ENCODE measurements at places on chromosomes 1 and 21.

- no peak for ATAC-seq
Measured at GRCh38 chr1:21492356-21492625, 16.9 kb upstream of the ALPL start.

GRCh38 chr1:11399250-11399649 lies 79.7 kb upstream of the DISP3 start:
- no peak for ATAC-seq

DNA sequence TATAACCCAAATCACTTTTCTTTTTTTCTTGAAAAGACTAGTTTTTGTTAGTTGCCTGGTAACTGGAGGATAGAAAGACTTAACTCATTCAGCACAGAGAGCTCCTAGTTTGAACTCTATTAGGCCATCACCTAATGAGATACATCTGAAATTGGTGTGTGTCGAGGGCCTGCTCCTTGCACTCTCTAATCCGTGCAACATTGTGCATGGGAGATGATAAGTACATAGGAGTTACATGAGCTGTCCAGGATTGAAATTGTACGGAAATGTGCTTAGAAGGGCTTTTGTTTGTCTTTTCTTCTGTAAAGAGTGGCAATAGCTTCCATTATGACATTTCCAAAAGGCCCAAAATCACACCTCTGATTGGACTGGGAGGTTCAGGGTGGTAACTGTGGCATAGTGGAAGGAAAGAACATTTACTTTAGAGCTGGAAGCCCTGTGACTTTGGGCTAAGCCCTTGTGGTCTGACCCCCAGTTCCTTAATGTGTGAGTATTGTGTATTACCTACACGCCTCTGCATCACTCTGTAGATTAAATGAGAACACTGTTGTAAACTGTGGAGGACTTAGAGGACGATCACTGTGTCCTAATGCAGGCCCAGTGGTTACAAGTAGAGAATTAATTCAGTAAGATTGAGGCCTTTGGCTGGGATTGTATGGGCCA lies 71.2 kb downstream of the FGGY start:
- ATAC-seq = no peak

- peak; percentile 65 for ATAC-seq
Measured at GRCh38 chr1:180353945-180354344, 123.9 kb downstream of the LHX4 start.

- ATAC-seq = peak; percentile 33
Measured at GRCh38 chr21:35048706-35049617, at the start of gene RUNX1. Gene RUNX1, minus strand, starts transcription at chr21:35049302.

- no peak for ATAC-seq
Measured at GRCh38 chr1:30302858-30303257, 420.5 kb downstream of the MATN1 start.

DNA sequence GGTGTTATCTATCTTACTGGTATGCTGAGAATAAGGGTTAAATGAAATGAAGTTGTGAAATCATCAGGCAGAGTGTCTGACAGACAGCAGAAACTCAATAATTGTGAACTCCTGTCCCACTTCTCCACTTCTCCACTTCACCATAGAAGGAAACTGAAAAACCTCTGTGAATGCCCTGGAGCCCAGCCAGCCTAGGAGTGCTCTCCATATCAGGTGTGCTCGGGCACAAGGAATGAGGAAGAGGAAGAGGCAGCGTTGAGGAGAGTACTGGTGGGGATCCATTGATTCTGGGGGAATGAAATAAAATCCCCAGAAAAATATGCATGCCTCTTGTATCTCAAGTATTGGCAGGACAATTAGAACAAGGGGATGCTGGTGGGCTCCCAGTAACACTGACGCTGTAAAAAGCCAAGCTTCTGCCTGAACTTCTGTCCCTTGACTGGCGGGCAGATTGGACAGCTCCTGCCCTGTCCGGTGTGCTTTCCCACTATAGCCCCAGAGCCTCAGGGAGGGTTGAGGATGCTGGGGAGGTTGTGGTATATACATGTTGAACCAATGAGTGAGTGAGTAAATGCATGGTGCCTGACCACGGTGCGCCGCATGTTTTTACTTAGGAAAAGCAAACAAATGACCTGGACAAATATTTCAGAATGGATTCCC lies 47.7 kb downstream of the NMNAT2 start:
- no peak for ATAC-seq

DNA sequence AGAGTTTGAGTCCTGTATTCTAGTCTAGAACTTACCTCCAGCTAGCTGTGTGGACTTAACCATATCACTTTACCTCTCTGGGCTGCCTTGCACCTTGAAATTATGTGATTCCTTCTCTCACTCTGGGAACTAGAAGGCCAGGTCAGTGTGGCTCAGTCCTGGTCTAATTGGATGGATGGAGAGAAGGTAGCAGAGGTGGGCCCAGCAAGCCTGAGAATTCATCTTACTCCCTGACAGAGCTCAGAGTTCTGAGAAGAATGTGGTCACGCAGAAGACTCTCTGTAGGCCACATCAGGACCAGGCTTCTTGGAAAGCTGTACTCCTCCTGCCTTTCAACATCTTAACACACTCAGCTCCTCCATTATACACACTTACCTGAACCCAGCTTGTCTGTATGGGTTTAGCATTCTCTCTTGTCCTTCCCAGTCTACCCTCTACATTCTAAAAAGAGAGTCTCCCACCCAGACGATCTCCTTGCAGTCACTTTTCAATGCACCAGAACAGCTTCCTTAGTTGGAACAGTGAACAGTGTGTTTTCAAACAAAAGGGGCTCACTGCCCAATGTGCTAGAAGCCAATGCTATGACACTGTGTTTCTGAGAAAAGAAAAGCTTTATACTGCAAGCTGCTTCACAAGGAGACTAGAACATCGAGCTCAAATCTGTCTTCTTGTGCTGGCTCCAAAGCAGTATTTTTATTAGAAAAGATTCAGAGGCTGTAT lies 60.5 kb downstream of the CAPN9 start:
- ATAC-seq = no peak

DNA sequence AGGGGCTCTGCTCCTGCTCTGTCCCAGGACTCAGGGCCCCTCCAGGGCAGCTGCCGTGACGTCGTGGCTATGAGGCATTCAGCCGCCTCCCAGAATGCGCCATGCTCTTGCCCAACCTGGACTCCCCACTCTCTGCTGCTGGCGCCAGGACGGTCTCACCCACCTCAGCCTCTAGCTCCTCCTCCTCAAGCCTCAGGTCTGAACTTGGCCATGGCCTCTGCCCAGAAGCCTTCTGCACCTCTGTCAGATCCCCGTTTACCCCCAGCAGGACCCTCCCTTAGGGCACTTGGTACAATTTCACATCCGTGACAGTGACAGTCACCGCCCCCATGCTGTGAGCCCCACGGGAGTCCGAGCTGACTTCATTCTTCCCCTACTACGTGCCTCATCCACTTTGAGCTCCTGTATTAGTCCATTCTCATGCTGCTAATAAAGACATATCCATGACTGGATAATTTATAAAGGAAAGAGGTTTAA lies 4.9 kb downstream of the CSTB start:
- no peak for ATAC-seq

DNA sequence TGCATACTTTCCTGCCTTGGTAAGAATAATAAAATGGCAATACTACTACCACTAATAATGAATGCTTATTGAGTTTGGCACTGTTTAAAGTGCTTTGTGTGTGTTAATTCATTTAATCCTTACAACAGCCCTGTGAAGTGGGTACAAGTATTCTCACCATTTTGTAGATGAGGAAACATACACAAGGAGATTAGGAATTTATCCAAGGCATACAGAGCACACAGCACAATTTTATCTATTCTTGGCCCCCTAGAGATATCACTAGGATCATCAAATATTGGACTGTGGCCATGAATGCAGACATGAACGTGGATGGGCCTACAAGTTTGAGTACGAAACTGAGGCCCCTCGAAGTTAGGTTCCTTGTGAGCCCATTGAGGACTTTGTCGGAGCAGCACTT lies 39.5 kb downstream of the TENT5C start:
- no peak for ATAC-seq

DNA sequence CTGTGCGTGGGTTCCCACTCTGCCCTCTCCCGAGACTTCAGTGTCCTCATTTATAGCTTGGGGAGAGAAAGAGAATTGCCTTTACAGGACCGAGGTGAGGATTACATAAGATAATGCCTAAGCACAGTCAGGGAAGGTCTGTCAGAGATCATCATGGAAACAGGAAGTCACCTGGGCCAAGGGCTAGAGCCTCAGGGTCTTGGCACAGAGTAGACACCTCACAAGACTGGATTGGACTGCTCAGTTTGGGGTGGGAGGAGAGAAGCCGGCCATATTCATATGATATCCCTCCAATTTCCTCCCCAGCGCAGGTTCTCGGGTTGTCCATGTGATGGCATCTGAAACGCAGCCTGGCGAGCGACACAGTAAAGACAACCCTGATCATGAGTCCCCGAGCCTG lies 3.8 kb downstream of the CNR2 start:
- no peak for ATAC-seq

DNA sequence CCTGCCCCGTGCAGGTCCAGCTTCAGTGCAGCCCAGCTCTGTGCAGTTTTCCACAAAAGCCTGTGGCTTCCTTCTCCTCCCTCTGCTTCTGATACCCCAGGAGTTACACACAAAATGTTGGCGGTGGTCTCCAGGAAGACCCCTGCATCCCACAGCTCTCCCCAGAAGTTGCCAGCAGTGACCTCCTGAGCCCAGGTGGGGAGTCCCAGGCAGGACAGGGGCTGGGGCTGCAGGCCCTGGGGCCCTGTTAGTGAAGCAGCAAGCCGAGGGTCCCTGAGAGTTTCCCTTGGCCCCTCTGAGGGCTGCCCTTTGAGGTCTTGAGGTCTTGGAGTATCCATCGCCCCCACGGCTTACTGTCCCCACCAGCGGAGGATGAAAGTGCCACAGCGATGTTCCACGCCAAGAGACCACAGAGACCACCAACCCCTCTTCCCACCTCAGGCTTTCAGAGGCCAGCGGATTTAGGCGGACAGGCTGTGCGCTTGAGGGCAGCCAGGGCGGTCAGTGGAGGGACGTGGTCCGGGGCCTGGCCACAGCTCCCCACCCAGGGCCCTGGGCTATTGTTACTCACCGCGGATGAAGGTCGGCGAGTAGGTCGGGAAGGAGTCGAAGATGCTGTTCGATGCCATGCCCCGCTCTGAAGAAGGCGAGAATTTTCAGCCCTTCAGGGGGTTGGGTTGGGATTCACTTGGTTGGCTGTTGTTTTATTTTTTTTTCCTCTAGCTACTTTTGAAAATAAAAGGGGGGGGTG lies 34.0 kb upstream of the RUNX3 start:
- no peak for ATAC-seq

DNA sequence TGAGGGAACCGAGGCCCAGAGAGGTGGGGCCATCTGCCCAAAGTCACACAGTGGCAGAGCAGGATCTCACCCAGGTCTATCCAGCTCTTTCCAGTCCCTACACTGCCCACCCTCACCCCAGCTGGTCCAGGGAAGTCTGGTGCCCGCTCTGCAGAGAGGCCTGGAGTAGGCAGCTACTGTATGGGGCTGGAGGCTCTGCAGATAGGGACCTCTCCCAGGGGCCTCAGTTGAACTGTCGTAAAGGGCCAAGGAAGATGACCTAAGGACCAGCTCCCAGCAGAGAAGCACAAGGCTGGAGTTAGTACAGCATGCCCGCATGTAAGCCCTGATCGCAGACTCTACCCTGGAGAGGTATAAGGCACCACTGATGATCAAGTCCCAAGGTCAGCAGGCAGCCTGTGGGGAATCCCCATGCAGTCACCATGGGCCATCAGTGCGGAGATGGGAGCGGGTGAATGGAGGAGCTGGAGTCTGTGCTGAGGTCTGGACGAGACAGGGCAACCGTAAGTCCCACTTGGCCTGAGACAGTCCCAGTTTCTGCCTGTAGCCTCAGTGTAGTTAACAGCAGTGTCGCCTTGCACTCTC lies 320.2 kb downstream of the MATN1 start:
- ATAC-seq = no peak

- peak; percentile 89 for ATAC-seq
Measured at GRCh38 chr1:235917267-235917811, 50.6 kb upstream of the LYST start.

DNA sequence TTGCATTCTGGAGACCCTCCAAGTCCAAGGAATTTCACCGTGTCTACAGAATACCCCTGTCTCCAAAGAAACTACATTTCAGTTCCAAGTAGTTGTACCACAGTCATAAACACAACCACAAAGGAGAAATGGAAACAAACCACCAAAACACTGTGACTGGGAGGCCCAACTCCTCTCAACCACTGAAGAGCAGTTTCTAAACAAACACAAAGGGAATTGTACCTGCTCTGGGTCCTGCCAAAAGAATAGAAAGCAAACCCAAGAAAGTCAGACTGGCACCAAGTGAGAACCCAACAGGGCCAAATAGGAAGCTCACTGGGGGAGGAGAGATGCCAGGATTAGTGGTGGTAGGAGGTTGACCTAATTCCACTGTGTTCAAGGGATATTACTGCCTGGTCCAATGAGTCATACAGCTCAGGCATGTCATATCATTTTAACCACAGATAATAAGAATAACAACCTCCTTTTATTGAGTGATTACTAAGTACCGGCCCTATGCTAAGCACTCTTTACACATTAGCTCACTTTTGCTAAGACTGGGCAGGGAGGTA lies 123.9 kb upstream of the PPP2R5A start:
- peak; percentile 78 for ATAC-seq

GRCh38 chr1:198445872-198446271 lies 94.6 kb downstream of the ATP6V1G3 start:
- ATAC-seq = no peak

DNA sequence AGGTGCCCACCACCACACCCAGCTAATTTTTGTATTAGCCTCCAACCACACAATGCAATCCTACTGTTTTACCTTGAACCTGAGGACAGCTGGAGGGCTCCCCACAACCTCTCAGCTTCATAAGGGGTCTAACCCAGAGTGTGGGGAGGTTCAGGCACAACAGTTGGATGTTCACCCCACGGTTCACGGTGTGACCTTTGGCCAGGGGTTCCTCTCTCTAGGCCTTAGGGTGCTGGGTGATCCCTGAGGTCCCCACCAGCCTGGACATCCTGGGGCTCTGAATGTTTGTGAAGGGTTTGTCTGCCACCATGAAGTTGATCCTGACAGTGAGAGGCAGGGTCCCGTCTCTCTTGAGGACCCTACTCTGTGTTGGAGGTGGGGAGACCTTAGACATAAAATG lies 3.9 kb downstream of the ACOT11 start:
- no peak for ATAC-seq

DNA sequence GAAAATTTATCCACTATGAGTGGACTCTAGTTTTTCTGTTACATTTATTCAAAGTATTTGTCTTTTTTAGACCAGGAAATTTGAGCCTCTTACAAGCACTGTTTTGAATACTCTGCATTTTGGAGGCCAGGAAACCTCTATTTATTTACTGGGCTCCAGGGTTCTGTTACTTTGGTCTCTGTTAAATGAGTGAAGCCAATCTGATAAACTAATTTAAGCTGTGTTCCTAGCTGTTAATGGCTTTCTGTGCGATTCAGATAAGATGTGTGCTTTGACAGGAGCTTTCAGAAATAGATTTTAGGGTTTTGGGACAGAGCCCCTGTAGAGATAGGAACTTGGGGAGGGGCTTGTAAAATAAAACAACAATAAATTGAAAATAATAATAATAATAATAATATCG lies 23.9 kb downstream of the ACKR1 start:
- no peak for ATAC-seq

Data from SK-N-SH treated with all-trans-retinoic acid at 6 μM for 48 hours (cell line).